Upper lobe of right lung (tissue), 1 donor: ENCODE measurements at places on chromosomes 13 and 19.

- H3K27ac ChIP-seq, result no peak overlapping the region
- peaks cover 32% of the 10 kb centered on the region for H3K27me3 ChIP-seq
- H3K36me3 ChIP-seq, result no peaks in the 10 kb centered on the region
- no peaks in the 10 kb centered on the region for H3K4me1 ChIP-seq
- DNase-seq, result no peak
Measured at GRCh38 chr19:32324631-32325285, 20.7 kb upstream of the ZNF507 start.

- peak overlapping the region; percentile 55 for H3K27ac ChIP-seq
- no peaks in the 10 kb centered on the region for H3K27me3 ChIP-seq
- H3K4me1 ChIP-seq, result peaks cover 22% of the 10 kb centered on the region
- no peaks in the 10 kb centered on the region for H3K36me3 ChIP-seq
- peak; percentile 64 for DNase-seq
Measured at GRCh38 chr13:98144027-98144741, 1.3 kb downstream of the FARP1 start.

GRCh38 chr19:44653343-44653742, 9.6 kb downstream of the PVR start:
- no peaks in the 10 kb centered on the region for H3K27me3 ChIP-seq
- peaks cover 8% of the 10 kb centered on the region for H3K4me1 ChIP-seq
- no peak for DNase-seq
- no peak overlapping the region for H3K4me3 ChIP-seq

DNA sequence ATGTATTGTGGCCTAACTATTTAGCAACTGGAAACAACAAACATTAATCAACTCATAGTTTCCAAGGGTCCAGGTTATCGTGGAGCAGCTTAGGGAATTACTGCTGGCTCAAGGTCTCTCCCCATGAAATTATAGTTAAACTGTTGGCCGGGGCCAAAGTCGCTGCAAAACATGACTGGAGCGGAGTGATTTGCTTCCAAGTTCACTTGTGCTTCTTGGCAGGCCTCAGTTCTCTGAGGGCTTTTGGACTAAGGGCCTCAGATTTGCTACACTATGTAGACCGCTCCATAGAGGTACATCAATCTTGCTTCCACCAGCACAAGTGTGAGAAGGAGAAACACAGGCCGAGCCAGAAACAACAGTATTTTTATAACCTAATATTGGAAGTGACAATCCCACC, 9.4 kb upstream of the KBTBD7 start:
- H3K27me3 ChIP-seq, result no peaks in the 10 kb centered on the region
- no peaks in the 10 kb centered on the region for H3K4me1 ChIP-seq
- H3K4me3 ChIP-seq, result no peak overlapping the region
- H3K36me3 ChIP-seq, result no peaks in the 10 kb centered on the region
- H3K27ac ChIP-seq, result no peak overlapping the region
- no peak for DNase-seq

GRCh38 chr19:11451871-11452619, 16.6 kb downstream of the PRKCSH start:
- DNase-seq, result no peak
- H3K4me3 ChIP-seq, result no peak overlapping the region
- H3K27me3 ChIP-seq, result no peaks in the 10 kb centered on the region
- no peaks in the 10 kb centered on the region for H3K4me1 ChIP-seq
- no peak overlapping the region for H3K27ac ChIP-seq

DNA sequence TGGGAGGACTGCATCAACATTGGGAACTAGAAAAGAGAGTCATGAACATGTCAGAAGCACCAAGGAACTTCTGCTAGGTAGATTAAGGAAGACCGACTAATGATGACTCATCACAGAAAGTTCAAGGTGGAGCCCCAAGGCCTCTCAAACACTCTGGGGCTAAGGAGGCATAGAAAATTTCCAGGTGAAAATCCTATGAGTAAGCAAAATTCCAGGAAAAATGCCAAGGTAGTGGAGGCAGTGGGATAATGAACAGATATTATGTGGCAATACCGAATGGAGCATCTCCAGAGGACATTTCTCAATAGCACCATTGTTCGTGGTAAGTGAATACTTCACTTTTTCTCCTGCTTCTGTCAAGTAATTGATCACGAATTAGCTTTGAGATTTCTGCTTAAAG, 336.5 kb downstream of the MZT1 start:
- H3K27me3 ChIP-seq, result no peaks in the 10 kb centered on the region
- H3K36me3 ChIP-seq, result no peaks in the 10 kb centered on the region
- H3K27ac ChIP-seq, result no peak overlapping the region
- no peak for DNase-seq
- no peak overlapping the region for H3K4me3 ChIP-seq

DNA sequence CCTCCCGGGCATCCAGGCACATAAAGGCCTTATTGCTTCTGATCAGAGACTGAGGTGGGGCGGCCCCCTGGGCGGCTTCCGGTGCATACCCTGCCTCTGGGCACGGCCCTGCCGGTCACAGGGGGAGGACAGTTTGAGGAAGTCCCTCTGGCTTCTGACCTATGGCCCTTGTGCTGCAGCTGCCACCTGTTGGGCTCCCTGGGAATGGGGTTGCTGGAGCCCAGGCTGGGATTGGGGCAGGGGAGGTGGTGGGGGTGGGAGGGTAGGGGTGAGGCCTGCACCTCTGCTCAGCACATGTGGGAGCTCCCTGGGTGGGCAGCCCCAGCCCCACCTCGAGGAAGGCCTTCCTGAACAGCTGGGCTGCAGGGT, 10.7 kb downstream of the ANO8 start:
- DNase-seq, result no peak
- no peak overlapping the region for H3K4me3 ChIP-seq
- no peak overlapping the region for H3K27ac ChIP-seq
- no peaks in the 10 kb centered on the region for H3K4me1 ChIP-seq
- no peaks in the 10 kb centered on the region for H3K27me3 ChIP-seq
